ENCODE measurements at places on chromosomes 16 and 17.
A peak's percentile ranks its signal among the peaks of the same experiment; 100 is the strongest.

DNA sequence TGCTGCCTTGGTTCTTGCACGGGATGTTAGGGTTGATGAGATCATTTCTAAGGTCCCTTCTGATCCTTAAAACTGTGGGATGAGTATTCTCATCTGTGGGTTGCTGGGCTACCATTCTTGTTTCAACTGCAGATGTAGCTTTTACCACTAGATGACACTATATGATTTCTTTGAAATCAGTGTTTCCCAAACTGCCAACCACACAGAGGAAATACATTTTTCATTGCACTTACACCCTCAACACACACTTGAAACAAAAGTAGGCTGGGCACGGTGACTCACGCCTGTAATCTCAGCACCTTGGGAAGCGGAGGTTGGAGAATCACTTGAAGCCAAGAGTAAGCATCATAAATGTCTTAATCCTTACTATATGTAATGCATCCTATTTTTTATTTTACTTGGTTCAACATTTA lies 15.3 kb downstream of the LCMT1 start:
- DNase-seq: no peak

- DNase-seq: no peak
Observed at GRCh38 chr16:8686031-8686621, 11.7 kb downstream of the ABAT start.

- no peak for DNase-seq
Observed at GRCh38 chr16:86869288-86870022, 291.1 kb downstream of the FOXL1 start.

- peak; percentile 45 for DNase-seq
Observed at GRCh38 chr17:66964930-66965800, 658 bp downstream of the CACNG4 start.

DNA sequence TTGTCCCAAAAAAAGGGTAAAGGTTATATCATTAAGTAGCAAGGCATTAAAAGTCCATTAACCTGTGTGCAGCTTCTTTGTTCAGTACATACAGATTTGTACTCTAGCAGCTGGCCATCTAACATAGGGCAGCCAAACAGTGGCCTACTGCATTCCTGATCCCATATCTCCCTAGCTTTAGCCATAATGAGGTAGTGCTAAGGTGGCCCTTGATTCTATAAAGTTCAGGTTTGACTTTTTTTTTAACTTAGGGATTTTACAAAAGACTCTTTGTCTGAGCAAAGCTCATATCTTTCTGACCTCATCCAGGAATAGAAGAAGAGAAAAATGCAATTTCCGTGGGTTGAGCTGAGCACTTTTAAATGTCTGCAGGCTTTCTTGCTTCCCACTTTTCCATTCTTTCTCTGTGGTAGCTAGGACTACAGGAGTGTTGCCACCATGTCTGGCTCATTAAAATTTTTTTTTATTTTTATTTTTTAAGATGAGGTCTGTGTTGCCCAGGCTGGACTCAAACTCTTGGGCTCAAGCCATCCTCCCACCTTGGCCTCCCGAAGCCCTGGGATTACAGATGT lies 19.5 kb upstream of the CDC6 start:
- DNase-seq: peak; percentile 31

DNA sequence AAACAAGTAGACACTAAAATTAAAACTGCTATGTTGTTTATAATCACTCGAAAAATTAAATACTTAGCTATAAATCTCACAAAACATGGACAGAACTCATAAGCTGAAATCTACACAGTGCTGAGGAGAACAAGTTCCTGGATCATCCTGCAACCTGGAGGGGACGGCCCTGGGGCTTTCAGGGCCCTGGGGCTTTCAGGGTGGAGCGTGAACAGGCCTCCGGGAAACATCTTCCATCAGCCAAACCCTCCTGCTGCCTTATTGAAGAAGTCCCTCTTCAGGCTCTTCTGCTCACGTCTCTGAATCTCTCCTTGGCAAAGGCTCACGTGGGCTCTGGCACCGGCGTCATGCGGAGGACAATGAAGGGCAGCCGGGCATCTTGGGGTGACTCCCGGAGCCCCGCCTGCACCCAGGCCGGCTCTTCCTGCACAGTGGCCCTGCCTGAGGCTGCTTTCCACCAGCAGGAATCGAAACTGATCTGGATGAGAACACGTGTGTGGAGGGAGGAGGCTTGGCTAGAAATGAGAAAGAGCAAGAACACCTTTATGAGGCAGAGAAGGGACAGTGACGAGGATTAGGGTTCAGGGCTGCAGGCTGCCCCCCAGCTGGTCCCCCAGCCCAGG lies 127.3 kb downstream of the CDRT15L2 start:
- DNase-seq: no peak

DNA sequence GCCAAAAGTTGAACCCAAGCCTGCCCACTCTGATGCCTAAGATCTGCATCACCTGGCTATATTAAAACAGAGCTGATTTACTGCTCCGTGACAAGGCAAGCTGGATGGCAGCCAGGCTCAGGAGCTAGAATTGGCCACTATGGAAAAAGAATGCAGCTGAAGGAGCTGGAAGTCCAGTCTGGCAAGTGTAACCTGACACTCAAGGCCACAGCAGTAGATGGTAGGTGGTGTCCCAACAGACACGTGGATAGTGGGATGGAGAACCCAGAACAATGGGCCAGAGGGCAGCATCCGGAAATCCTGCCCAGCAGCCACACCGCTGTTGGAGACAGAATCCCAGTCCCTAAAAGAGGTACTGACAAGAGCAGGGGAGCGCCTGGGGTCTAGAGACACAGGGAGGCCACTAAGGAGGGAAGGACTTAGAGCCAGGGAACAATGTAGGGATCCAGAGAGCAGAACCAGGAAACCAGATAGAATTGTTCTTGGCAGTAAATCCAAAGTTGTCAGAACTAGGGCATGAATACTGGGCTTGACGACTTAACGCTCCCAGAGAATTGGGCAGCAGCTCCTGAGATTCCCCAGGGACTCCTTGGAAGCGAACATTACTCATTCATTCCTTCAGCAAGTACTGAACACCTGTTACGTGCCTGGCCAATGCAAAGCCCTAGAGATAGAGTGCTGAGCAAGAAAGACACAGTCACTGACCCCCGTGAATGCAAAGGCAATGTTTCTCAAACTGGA lies 85.7 kb downstream of the CDYL2 start:
- peak; percentile 50 for DNase-seq

DNA sequence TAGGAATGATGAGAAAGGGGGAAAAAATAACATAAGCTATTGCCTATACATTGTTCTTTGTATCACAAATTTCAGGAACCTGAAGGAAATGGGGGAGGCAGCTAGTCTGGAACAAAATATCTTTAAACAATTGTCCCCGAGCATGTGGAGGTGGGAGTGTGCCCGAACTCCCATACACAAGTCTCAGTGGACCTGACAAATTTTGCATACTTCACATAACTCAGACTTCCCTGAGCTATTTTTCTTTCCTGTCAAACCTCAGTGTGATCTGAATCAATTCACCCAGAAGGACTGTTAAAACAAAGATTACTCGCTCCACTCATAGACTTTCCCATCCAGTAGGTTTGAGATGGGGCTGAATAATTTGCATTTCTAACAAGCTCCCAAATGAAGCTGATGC lies 1.6 kb upstream of the XPO6 start:
- no peak for DNase-seq

GRCh38 chr17:42333053-42333452 lies 44.8 kb downstream of the STAT5A start:
- no peak for DNase-seq

- DNase-seq: no peak
Observed at GRCh38 chr16:3999479-4000325, 116.5 kb downstream of the ADCY9 start.

- no peak for DNase-seq
Observed at GRCh38 chr16:81073560-81074330, 3.3 kb downstream of the C16orf46 start.

Measured in HuH-7 (cell line).